ENCODE measurements at places on chromosomes 12 and 14.

- DNase-seq: no peak
Observed at GRCh38 chr14:76320486-76320885, 55.5 kb upstream of the ESRRB start.

DNA sequence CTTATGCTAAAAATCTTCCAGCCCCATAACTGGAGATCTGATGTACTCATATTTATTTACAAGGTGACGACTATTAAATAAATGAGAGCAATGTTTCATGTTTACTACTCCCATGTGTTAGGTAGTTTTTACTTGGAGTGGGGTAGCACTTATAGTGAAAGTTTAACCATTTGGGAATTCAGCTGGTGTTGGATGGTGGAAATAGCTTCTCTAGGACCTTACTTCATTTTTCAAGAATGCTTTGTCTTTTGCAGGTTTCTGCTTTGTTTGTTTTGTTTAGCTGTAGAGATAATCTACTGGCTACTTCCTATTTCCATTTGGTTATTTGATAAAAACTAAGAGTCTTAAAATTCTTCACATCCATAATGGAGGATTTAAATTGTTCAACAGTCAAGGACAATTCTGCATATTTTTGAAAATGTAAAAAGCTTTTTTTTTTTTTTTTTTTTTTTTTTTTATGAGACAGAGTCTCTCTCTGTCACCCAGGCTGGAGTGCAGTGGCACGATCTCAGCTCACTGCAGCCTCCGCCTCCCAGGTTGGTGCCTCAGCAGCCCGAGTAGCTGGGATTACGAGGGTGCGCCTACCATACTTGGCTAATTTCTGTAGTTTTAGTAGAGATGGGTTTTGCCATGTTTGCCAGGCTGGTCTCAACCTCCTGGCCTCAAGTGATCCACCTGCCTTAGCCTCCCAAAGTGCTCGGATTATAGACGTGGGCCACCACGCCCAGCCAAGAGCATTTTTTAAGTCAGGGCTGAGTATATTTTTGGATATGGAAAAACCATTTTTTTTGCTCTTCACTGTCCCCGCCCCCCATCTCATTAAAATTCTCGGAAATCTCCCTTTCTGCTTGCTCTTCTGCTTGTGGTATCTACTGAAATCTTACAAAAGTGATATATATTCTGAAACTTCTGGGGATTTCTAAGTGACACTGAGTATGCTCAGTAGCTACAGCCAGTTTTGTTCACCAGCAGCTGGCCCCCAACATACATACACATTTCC is 1.4 kb upstream of the ABCD2 start:
- no peak for DNase-seq

DNA sequence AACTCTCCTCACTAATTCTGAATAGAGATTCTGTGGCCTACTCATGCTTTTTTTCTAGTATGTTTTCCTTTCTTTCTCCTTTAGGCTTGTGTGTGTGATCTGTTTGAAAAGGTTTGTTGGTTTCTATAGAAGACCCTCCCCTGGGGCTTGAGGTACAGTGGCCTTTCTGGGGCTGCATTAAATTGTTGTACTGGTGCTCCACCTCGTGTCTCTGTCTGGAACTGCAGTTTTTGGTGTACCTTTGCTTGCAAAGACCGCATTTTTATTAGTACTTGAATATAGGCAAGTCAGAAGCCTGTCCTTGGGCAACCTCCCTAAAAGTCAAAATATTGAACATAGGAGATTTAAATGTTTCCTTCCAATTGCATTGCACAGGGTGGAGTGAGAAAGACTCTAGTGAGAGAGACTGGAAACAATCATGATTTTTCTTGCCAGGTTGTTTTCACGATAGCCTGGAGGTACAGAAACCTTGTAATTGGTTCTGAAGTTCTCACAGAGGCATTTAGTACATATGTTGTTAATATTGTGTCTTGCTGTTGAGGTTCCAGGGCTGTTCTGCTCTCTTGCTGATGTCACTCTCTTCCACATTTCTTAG is 39.0 kb downstream of the SLCO1B1 start:
- DNase-seq: peak; percentile 45

DNA sequence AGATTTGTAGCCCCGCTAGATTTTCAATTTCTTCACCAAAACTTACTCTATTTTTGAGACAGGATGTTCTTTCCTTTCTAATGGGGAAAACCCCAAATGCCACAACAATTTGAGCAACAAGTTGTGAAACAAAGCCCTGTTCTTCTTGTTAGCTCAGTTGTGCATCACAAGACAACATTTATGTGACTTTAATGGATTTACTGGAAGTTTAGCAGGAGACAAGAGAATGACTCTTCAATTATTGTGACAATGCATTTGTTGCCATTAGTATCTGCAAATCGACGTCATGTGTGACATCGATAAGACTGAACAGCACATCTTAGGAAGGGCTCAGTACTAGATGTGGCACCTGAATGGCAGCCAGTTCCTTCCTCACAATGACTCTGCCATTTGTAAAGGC is 1028.9 kb upstream of the TMEM132C start:
- no peak for DNase-seq

GRCh38 chr12:53063708-53064612 is 14.1 kb downstream of the TNS2 start:
- DNase-seq: no peak
